ENCODE measurements at places on chromosomes 2 and 18.

DNA sequence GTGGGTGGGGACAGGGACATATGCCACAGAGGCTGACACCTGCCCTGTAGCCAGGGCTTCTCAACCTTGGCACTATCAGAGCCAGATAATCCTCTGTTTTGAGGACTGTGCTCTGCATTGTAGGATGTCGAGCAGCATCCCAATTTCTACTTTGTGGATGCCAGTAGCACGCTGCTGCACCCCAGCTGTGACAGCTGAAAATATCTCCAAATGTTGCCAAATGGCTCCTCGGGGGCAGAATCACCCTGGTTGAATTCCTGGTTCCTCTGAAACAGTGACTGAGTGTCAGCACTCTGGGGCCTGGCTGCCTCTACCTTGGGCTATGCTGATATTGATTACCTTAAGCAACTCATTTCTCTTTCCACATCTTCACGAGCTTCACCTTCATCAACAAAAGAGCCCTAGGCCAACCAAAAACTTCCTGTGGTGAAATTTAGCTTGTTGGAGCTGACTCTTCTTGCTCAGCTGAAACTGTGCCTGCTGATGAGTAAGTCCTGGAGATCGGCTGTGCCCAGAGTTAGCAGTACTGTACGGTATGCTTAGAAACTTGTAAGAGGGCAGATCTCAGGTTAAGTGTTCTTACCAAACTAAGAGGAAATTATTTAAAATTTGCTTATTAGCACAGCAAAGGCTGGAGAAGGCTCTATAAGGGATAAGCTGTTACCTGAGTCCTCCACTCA lies 138.1 kb downstream of the SEPTIN10 start:
- no peaks in the 10 kb centered on the region for H3K4me1 ChIP-seq
- no peak overlapping the region for H3K4me3 ChIP-seq
- no peak for DNase-seq
- no peak overlapping the region for H3K27ac ChIP-seq
- H3K36me3 ChIP-seq, result no peaks in the 10 kb centered on the region

GRCh38 chr2:241314226-241315092 lies 1.0 kb downstream of the HDLBP start:
- H3K27ac ChIP-seq, result peak overlapping the region; percentile 98
- H3K27me3 ChIP-seq, result no peaks in the 10 kb centered on the region
- H3K36me3 ChIP-seq, result peaks cover 22% of the 10 kb centered on the region
- H3K4me3 ChIP-seq, result peak overlapping the region; percentile 99
- no peak for DNase-seq
- H3K4me1 ChIP-seq, result peaks cover 80% of the 10 kb centered on the region

DNA sequence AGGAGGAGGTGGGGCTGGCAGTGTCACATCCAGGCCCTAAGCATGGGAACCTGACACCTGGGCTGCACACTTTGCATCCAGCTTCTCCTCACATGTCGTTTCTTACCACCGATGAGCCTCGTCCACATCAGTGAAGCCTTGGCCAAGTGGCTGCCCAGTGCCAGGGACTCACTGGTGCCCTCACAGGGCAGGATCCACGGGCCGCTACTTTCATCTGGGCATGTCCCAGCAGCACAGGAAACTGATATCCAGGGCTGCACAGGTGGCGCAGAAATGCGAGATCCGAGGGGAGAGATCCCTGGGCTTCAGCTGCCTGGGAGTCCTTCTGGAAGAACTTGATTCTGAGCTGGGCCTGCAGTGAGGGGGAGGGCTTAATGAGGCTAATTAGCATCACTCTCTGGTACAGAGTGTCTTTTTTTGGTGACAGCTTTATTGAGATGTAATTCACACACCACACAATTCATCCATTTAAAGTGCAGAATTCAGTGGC lies 291.6 kb upstream of the HDAC4 start:
- no peak for DNase-seq
- peaks cover 23% of the 10 kb centered on the region for H3K27me3 ChIP-seq
- H3K4me3 ChIP-seq, result no peak overlapping the region
- H3K27ac ChIP-seq, result no peak overlapping the region
- H3K4me1 ChIP-seq, result no peaks in the 10 kb centered on the region

GRCh38 chr2:58429014-58429875 lies 188.1 kb upstream of the FANCL start:
- no peak overlapping the region for H3K27ac ChIP-seq
- H3K4me1 ChIP-seq, result peaks cover 4% of the 10 kb centered on the region
- H3K4me3 ChIP-seq, result peak overlapping the region; percentile 35
- H3K36me3 ChIP-seq, result no peaks in the 10 kb centered on the region

DNA sequence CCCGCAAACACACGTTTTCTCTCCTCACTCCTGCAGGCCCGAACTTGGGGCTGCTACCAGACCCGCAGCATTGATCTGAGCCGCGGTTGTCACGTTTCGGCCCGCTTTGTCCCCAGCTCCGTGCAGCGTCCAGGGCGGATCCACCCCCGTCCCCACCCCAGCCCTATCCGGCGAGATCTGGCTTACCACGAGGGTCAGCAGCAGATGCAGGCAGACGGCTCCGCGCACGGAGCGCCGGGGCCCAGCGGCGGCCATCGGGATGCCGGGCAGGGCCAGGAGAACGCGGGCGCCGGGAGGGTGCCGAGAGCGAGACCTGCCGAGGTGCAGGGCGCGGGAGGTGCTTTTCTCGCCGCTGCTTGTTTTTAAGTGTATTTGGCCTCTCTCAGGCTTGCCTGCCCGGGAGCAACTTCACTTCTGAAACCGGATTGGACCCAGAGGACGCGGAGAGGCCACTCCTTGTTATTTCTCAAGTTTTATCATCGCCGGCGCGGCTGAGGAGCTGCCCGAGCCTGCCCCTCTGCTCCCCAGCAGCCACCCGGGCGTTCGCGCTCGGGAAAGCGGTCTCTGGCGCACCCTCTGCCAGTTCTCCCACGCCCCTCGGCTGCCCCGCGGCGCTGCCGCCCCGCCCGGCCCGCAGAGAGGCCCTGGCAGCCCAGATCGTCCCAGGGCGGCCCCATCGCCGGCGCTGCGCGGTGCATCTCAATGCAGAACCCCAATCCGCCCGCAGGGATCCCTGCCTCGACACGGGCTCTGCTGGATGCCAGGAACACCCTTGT lies at the start of gene DSC3:
Gene DSC3 (minus strand): TSS at position 337 of the 776 bp plus-strand sequence. CDS start 82 bp downstream, at position 255.
- no peak within 1 kb of the TSS for H3K4me3 ChIP-seq
- H3K27me3 ChIP-seq, result peaks cover 18% of the 10 kb centered on the region
- H3K4me1 ChIP-seq, result no peaks in the 10 kb centered on the region
- DNase-seq, result no peak
- H3K36me3 ChIP-seq, result peaks cover 4% of the 10 kb centered on the region

- H3K27ac ChIP-seq, result no peak overlapping the region
- H3K4me3 ChIP-seq, result no peak overlapping the region
- DNase-seq, result no peak
- no peaks in the 10 kb centered on the region for H3K4me1 ChIP-seq
- H3K36me3 ChIP-seq, result no peaks in the 10 kb centered on the region
These were observed 300.7 kb upstream of the DLGAP1 start for GRCh38 chr18:4755848-4756247.

DNA sequence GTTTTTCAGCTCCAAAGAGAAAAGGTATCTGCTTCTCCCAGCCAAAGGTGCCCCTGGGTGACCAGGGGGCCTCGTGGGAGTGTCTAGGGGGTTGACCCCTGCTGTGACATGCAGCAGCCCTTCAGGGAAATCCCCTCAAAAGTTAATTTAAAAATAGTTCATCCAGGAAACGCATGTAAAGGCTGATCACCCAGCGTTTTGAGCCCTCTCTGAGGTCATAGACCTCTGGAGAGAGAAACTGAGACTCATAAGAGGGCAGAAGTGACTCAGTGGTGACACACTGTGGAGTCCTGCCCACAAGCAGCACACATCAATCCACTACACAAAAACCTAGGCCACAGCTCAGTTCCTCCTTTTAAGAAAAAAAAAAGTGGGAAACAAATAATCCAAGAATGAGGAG lies 11.9 kb downstream of the GAL3ST2 start:
- no peak for DNase-seq
- H3K36me3 ChIP-seq, result no peaks in the 10 kb centered on the region
- H3K4me1 ChIP-seq, result peaks cover 16% of the 10 kb centered on the region
- H3K27ac ChIP-seq, result peak overlapping the region; percentile 10
- no peak overlapping the region for H3K4me3 ChIP-seq

GRCh38 chr2:238670111-238670585 lies 177.7 kb upstream of the TWIST2 start:
- H3K27me3 ChIP-seq, result peaks cover 46% of the 10 kb centered on the region
- no peak for DNase-seq
- no peak overlapping the region for H3K27ac ChIP-seq
- H3K4me1 ChIP-seq, result no peaks in the 10 kb centered on the region

GRCh38 chr2:98458667-98459380 lies 14.2 kb downstream of the INPP4A start:
- peaks cover 18% of the 10 kb centered on the region for H3K36me3 ChIP-seq
- H3K4me1 ChIP-seq, result peaks cover 84% of the 10 kb centered on the region
- H3K27ac ChIP-seq, result peak overlapping the region; percentile 90
- no peaks in the 10 kb centered on the region for H3K27me3 ChIP-seq
- H3K4me3 ChIP-seq, result peak overlapping the region; percentile 59

- no peaks in the 10 kb centered on the region for H3K4me1 ChIP-seq
- H3K36me3 ChIP-seq, result no peaks in the 10 kb centered on the region
- no peak for DNase-seq
- no peak overlapping the region for H3K4me3 ChIP-seq
These were observed 266.8 kb upstream of the SMIM21 start for GRCh38 chr18:75694292-75694691.

DNA sequence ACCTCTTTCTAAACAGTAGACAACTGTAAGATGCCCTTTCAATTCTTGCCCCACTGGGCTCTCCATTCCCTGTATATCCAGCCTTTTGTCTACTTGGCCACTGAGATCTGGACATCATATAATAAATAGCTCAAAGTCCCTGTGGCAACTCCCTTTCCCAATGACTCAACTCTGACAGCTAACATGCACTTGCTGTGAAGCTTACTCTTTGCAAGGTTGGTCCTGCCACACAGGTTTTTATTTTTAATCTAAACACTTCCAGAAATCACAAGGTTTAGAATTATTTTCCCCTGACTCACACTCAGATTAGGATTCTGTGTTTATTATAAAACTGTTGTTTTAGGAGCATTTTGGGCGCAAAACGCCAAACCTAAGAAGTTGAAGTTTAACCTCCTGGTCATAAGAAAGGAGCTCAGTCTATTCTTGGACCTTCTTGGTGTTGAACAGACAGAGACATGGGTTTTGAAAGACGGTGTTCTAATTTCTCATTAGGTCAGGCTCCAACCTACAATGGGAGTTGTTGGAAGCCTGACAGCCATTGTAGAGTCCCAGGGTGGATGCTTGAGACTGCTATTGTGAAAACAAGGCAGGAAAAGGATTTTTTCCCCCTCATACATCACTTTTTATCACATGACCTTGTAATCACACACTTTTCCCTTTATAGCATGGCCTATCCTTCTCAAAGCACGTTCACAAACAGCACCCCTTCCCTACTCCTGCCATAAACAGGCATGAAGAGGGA lies 124.7 kb upstream of the SERPINE2 start:
- no peak for DNase-seq
- no peak overlapping the region for H3K27ac ChIP-seq
- H3K27me3 ChIP-seq, result peaks cover 45% of the 10 kb centered on the region
- no peak overlapping the region for H3K4me3 ChIP-seq
- H3K36me3 ChIP-seq, result no peaks in the 10 kb centered on the region

- DNase-seq, result no peak
- no peaks in the 10 kb centered on the region for H3K36me3 ChIP-seq
- H3K27ac ChIP-seq, result no peak overlapping the region
- no peak overlapping the region for H3K4me3 ChIP-seq
- H3K4me1 ChIP-seq, result no peaks in the 10 kb centered on the region
These were observed 307.0 kb upstream of the REG3G start for GRCh38 chr2:78718473-78718872.

DNA sequence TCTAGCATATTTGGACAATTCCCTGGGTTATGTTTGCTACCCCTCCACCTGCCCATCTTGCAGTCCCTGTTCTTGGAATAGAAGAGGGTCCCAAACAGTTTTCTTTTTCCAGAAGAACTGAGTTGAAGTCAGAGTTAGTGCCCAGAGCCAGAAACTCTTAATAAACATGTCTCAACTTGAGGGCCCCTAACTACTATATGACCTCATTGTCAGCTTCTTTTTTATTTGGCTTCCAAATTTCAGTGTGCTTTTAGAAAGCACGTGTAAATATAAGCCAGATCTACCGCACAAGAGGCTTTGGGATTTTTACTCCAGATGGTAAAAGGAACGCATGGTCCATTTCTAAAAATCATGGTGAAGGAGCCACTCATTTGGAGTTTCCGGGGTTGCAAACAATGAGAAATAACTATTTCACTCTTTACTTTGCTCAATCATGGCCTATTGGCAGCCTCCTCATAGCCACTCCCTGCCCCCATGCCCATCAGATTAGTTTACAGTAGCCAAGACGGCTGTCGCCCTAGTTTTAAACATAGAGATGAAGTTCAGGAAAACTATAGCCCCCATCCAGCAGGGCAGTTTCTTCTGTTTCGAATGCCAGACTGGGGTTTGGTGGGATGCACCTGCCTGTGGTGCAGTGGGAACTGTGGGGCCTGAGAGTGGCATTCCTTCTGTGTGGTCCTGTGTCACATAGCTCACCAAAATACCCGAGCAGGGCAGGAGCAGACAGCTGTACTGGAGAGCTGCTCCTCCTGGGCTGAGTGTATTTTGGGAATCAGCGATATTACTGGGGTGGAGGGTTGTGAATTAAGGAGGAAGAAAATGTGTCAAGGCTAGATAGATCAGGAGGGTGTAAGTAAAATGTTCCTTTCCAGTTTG lies 1.7 kb downstream of the MAPRE3 start:
- peak overlapping the region; percentile 66 for H3K4me3 ChIP-seq
- no peak for DNase-seq
- H3K27me3 ChIP-seq, result peaks cover 20% of the 10 kb centered on the region
- H3K36me3 ChIP-seq, result peaks cover 6% of the 10 kb centered on the region
- peaks cover 23% of the 10 kb centered on the region for H3K4me1 ChIP-seq

DNA sequence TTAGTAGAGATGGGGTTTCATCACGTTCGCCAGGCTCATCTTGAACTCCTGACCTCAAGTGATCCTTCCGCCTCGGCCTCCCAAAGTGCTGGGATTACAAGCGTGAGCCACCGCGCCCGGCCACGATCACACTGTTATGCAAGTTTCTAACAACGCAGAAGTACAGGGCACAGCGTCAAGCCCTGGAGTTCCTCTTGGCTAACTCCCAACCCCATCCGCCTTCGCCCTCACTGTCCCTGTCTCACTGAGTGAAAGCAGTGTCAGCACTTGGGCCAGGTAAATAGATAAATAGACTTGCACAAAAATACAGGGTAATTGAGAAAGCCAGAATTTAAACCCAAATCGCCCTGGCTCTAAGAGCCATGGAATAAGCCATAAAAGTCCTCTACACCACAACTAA lies 111.7 kb downstream of the ACVR1 start:
- H3K36me3 ChIP-seq, result peaks cover 20% of the 10 kb centered on the region
- H3K27ac ChIP-seq, result no peak overlapping the region
- no peaks in the 10 kb centered on the region for H3K4me1 ChIP-seq

GRCh38 chr18:59848002-59848401 lies 51.8 kb upstream of the PMAIP1 start:
- H3K27me3 ChIP-seq, result peaks cover 9% of the 10 kb centered on the region
- peaks cover 1% of the 10 kb centered on the region for H3K36me3 ChIP-seq
- H3K4me1 ChIP-seq, result no peaks in the 10 kb centered on the region
- H3K4me3 ChIP-seq, result no peak overlapping the region
- H3K27ac ChIP-seq, result no peak overlapping the region

- peaks cover 5% of the 10 kb centered on the region for H3K4me1 ChIP-seq
- H3K27ac ChIP-seq, result no peak overlapping the region
- no peak for DNase-seq
- H3K27me3 ChIP-seq, result no peaks in the 10 kb centered on the region
- peaks cover 26% of the 10 kb centered on the region for H3K36me3 ChIP-seq
These were observed 148.6 kb downstream of the ROCK1 start for GRCh38 chr18:20963027-20963426.

- DNase-seq, result no peak
- no peaks in the 10 kb centered on the region for H3K36me3 ChIP-seq
- H3K4me3 ChIP-seq, result no peak overlapping the region
- no peak overlapping the region for H3K27ac ChIP-seq
- no peaks in the 10 kb centered on the region for H3K4me1 ChIP-seq
- H3K27me3 ChIP-seq, result no peaks in the 10 kb centered on the region
These were observed 80.0 kb downstream of the EPB41L3 start for GRCh38 chr18:5463831-5464230.
